ENCODE measurements at places on chromosomes 16 and 17.

GRCh38 chr17:55273579-55274354 lies 9.0 kb downstream of the HLF start:
- no peak for DNase-seq

GRCh38 chr16:86196687-86197391 lies 297.9 kb downstream of the IRF8 start:
- no peak for DNase-seq

DNA sequence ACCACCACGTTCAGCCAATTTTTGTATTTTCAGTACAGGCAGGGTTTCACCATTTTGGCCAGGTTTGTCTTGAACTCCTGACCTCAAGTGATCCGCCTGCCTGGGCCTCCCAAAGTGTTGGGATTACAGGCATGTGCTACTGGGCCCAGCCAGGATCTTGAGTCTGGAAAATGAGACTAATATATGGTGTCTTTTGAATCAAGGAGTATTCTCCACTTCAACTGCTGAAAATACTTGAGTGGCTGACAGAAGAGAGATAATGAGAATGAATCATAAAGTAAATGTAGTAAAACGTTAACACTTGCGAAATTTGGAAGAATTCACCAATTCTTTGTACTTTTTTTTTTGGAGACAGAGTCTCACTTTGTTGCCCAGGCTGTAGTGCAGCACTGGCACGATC lies 16.6 kb downstream of the SMYD4 start:
- no peak for DNase-seq

DNA sequence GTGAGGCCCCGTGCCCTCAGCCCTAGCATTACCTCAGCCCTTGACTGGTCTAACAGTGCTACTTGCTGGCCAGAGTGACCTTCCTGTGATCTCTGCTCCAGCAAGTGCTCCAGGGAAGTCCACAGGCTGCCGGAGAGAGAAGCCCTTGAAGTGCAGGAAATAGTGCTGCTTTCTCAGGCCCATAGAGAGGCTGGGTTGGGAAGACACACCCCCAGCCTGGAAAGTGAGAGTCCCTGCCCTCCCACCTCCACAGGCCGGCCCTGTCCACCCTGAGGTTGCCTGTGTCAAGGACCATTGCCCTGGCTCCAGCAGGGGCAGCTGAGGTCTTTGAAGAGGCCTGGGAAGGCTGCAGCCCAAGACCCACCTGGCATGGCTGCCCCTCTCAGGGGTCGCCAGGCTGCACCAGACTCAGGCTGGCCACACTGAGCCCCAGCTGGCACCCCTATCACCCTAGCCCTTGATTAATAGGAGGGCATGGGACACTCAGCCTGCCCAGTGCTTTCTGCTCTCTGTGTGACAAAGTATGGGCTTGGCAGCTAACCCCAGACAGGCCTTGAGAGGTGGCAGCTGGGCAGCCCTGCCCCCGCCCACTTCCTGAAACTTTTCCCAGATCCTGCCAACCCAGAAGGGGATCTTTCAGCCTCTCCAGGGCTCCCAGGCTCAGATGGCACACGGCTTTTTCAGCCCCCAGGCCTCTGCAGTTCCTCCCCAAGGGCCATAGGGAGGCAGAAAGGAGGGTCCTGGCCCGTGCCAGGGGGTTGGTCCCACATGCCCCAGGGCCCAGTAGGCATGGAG lies 21.7 kb downstream of the ATP6V0D1 start:
- no peak for DNase-seq

- DNase-seq: no peak
These were observed 93.0 kb upstream of the ZFHX3 start for GRCh38 chr16:73140929-73141328.

DNA sequence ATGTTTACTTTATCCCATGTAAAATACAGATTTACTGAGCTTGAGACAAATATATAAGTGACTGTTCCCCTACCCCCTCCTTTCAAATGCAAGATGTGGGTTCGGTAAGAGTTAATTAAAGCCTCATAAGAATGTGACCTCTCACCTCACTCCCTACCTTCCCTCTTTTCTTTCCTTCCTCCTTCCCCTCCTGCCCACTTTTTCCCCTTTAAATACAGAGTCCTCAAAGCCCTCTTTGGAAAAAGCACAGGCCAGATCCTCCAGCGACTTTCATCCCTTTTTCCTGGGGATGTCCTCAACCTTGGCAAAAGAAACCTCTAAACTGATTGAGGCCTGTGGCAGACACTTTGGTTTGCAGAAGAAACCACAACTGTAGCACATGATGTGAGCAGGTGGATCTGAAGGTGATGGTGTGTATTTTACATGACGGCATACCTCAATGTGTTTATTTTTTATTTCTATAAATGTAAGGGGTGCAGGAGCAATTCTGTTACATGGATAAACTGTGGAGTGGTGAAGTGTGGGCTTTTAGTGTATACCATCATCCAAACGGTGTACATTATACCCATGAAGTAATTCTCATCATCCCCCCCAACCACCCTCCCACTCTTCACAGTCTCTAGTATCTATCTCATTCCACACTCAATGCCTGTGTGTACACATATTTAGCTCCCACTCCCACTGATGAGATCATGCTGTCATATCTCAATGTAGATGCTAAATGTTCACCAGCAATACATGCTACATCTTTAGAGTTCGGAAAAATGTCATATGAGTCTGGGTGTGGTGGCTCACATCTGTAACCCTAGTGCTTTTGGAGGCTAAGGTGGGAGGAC lies 77.7 kb downstream of the XYLT1 start:
- DNase-seq: no peak

DNA sequence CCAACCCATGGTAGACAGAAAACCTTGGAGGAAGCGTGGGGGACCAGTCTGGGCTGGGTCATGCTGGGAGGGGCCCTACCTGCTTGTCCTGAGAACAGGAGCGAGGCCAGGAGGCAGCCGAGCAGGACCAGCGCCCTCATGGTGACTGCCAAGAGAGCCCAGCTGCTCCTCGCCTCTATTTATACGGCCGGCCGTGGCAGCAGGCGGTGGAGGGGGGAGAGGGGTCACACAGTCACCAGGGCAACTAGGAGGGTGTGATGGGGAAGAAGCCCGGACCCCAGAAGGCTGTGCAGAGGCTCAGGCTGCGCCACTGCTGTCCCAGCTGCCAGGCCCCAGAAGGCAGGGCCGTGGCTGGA lies at the start of gene SRL:
TSS of gene SRL (minus strand) at position 153 of the 356 bp plus-strand sequence. CDS start at position 140, 13 bp downstream.
- DNase-seq: no peak

DNA sequence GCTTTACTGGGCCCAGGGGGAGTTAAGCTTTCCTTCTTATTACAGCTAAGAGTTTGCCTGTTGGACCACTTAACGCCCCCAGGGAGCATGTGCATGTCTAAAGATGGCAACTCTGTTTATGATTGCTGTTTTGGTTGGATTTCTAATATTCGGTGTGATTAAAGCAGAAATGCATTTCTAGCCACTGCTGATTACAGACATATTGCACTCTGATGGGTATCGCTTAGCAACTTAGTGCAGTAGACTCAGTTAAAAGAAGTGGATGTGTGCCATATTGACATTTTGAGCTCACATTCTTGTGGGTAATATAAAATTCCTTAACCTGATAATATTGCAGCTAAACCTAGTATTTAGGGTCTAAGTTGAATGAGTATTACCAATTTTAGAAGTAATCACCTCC lies 4.2 kb downstream of the NF1 start:
- DNase-seq: no peak

- DNase-seq: peak; percentile 74
These were observed 6.7 kb upstream of the ADGRG1 start for GRCh38 chr16:57621521-57622271.

- DNase-seq: no peak
These were observed 4.2 kb downstream of the NR1D1 start for GRCh38 chr17:40095944-40096791.

GRCh38 chr17:80673152-80673920 lies 128.7 kb downstream of the RPTOR start:
- no peak for DNase-seq

DNA sequence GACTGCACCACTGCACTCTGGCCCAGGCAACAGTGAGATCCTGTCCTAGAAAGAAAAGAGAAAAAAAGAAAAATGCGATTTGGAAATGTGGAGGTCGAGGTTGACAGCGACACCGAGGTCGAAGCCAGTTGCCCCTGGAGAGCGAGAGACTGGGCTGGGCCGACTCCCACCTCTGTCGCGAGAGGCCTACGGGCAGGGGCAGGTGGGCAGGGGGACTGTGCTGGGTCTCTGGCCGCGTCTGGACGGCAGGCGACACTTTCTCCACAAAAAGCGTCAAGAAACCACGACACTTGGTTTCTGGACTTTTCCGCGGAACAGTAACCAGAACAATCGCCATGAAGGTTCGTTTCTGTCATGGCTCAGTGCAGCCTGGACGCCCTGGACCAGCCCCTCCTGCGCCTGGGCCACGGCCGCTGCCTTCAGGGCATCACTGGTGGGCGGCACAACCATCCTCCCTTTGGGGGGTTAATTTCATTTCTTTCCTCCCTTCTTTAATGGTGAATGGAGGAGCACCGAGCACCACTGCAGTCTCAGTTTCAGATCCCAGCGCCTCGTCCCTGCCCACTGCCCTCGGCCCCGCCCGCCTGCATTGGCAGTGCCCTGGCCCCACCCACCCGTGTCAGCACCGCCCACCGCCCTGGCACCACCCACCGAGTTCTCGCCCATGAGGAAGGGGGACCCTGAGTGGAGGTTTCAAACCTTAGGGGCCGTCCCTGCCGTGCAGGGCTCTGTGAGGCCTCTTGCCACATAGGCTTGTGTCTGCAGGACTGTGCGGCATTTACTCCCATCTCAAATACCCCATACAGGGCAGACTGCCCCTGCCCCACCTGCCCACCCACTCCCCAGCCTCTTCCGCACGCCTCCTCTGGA lies 18.5 kb upstream of the CDH15 start:
- no peak for DNase-seq

DNA sequence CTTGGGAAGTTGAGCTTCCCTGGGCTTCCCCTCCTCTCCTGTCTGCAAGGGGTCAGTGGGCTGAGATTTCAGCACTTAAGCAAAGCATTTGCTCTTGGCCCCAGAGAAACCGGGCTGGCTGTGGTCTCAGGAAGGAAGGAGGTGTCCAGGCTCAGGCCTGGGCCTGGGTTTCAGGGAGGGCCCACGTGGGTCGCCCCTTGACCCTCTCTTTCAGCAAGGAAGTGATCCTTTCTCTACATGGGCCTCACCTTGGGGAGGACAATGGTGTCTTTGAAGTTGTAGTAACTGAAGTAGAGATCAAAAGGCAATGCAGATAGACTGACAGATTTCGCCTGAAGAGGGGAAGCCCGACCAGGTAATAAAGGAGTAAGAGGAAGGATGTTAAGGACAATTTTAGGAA lies 2.7 kb downstream of the NOD2 start:
- no peak for DNase-seq

DNA sequence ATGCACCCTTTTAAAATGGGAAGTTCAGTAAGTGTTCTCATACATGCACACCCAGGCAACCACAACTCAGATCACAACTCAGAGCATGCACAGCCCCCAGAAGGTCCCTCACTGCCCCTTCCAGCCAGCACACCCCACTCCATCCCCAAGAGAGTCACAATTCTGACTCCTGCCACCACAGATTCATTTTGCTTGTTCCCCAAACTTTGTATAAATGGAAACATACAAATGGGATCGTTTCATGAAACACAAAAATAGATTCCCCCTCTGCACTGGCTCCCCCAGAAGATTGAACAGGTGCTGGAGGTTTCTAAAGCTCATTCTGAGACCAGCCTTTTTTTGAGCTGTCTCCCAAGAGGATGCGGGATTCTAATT lies 3.3 kb upstream of the TNFRSF13B start:
- no peak for DNase-seq

DNA sequence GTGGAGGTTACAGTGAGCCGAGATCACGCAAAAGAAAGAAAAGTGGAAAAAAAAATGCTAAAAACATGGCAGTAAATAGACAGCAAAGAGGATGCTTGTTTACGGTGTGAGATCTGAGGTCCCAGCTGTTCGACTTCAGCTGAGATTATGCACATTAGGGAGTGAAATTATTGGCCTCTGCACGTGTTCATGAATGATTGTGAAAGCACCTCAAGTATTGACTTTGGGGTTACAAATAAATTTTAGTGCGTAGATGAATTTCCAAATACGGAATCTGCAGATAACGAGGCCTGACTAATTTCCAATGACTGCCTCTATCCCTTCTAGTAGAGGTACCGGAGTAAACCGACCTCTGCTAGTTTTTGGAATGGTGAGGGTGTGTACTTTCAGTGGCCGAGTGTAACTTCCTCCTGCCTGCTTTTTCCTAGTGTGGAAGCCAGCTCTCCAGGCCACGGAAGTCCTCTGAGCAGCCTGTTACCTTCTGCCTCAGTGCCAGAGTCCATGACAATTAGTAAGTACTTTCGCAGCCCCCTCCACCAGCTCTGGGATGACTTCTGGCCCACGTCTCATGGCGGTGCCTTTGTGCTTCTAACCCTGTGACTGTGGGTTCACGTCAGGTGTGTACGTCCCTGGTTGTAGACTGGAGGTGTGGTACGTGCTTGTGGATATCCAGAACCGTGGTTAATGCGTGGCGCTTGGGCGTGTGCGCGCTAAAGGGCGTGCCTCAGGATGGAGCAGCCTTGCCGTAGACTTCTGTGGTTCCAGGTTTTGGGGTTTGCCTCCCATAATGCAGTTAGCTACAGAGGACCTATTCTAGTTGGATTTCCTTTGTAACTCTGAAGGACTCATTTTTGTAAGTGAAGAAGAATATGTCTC lies 102.1 kb downstream of the SNX29 start:
- no peak for DNase-seq

DNA sequence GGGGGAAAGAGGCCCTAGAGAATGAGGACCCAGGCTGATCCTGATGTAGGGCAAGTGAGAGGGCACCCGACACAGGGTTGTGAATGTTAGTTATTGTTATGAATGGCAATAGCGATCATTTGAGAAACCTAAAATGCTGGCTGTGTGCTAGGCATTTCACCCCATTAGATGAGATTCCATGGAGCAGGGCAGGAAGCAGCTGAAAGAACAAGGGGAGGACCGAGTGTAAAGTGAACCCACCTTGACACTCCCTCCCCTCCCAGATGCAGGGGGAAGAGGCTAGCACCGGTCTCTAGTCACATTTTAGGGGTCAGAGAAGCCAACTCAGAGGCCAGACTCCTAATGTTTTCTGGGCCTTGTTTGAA lies 553 bp upstream of the CORO6 start:
- no peak for DNase-seq

- no peak for DNase-seq
These were observed 3.2 kb downstream of the DDX52 start for GRCh38 chr17:37640015-37640414.

Data from PC-9 (cell line).